ENCODE measurements at places on chromosomes 3 and 15.
A peak's percentile ranks its signal among the peaks of the same experiment; 100 is the strongest.

DNA sequence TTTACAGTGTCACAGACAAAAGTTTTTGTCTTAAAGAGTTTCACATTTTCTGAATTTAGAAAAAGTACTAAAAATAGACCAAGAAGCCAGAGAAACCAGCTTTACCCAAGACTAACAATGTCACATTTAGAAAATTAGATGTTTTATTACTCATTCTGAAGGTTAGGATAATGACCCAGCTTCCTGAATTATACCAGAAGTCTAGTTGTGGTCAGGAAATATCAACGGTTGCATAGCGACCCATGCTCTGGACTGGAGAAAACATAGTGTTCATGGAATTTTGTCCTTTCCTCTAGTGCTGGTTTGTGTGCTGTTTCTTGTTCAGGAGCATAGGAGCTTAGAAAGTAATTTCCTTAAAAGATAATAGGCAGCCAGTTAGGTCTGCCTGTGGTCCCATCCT lies 59.0 kb downstream of the DPPA2 start:
- no peak for DNase-seq

GRCh38 chr3:177463863-177464262 lies 266.6 kb upstream of the TBL1XR1 start:
- no peak for DNase-seq

- no peak for DNase-seq
These were observed 29.1 kb upstream of the MTMR10 start for GRCh38 chr15:31020542-31020941.

GRCh38 chr3:127746400-127747057 lies 73.8 kb downstream of the ABTB1 start:
- peak; percentile 68 for DNase-seq

DNA sequence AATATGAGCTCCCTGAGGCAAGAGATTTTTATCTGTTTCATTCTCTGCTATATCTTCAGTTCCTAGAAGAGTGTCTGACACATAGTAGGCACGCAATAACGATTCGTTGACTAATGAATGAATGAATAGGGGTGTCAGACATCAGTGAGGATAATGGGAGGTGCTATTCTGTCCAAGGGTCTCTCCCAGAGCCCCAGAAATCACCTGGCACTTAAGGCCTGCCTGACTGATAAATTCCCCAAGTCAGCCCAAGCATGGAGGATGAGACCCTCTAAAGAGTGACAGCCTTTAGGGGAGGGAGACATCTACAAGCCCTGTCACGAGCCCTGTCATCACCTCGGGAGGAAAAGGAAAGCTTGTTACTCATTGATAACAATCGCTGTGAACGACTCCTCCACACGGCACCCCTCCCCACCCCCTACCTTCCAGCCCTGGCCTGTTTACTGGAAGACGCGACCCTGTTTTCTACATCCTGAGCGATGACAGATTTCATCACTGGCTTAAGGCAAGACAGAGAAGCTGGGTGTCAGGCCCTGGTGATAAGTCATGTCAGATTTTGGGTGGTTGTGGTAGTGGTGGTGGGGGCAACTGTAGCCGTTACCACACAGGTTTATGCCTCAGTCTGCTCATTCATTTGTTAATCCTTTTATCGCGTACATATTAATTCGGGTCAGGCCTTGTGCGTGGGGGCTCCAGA lies 23.1 kb downstream of the BHLHE40 start:
- no peak for DNase-seq

GRCh38 chr3:135759651-135760050 lies 205.9 kb upstream of the PPP2R3A start:
- DNase-seq: no peak

DNA sequence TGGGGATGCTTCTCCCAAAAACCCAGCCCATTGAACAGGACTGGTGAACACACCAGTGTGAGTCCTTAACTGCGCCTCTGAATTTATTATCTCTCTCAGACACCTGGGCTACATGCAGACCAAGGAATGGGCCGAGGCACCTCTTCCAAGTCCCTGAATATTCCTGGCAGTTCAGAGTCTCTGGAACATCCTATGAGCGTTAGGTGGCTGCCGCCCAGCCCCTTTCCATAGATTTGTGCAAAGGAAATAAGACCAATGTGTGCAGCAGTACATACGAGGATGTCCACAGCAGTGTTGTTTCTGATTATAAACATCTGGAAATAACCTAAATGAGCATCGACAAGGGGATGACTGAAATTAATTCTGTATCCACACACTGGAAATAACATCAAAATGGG lies 104.9 kb upstream of the RPL32 start:
- no peak for DNase-seq

- no peak for DNase-seq
These were observed at the start of gene SLC28A2 for GRCh38 chr15:45251888-45252287. SLC28A2 (plus strand) TSS chr15:45252234; CDS start chr15:45253216, 982 bp downstream.

GRCh38 chr3:131072845-131073244 lies 46.2 kb downstream of the NEK11 start:
- no peak for DNase-seq

- DNase-seq: no peak
These were observed 1.9 kb downstream of the STIMATE start for GRCh38 chr3:52895418-52895817.

DNA sequence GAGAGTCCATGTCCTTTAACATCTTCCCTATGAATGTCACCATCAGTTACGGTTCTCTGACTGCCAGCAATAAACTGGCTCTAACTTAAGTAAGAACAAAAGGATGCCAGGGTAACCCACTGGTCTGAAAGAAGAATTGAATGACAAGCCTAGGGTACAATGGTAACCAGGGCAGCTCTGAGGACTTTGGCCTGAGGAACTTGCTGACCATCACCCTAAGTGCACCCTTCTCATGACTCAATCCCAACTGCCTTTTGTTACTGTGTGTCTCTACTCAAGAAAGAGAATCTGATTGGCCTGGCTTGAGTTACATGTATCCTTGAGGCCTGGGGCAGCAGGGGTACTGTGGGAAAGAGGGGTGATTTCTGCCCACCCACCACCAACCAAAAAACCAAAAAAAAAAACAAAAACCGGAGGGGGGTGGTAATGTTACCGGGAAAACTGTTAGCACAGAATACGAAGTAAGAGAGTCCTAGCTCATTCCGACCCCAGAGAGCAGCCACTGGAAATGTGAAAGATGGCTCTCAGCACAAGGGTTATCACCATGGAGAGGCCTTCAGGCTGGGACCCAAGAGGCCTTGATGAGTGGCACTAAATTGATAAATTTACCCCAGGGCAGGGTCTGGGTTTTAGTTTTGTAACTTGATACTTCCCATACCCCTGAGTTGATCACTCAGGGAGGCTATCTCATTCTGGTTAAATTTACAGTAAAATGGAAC lies 9.3 kb upstream of the SLC28A1 start:
- no peak for DNase-seq

- DNase-seq: no peak
These were observed 47.5 kb downstream of the RYR3 start for GRCh38 chr15:33358306-33358705.

GRCh38 chr15:79209690-79210089 lies 72.8 kb upstream of the ANKRD34C start:
- no peak for DNase-seq

DNA sequence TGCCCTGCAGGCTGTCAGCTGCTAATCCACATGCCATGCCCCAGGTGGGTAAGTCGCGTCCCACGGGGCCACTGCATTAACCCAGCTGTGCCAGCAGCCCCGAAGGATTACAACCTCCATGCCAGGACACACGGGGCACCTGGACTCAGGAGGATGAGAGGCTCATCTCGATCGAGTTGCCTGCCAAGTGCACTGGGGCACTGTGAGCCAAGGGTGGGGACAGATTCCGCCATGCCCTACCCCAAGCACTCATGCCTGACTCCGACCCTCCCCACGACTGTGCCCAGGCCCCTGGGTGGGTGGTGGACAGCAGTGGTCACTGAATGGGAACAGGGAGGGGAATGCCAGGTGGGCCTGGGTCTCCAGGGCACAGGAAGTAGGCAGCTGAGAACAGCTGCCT lies 20.7 kb upstream of the SNRPA1 start:
- no peak for DNase-seq

DNA sequence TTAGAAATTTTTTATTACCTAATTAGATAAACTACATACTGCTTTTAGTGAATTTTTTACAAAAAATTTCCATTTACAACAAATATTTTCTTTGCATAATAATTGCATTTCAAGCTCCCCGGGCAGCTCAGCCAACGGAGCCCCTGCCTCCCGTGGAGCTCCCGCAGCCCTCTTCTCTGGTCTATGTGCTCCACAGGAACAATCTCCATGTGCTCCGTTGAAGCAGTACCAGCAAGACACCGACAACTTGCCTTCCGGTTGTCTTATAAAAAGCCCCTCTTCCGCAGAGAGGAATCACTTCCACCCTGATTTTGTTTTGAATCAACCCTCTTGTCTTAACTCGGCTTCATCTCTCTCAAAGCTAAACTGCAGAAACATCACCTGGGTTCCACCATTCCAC lies 46.9 kb upstream of the CHD2 start:
- no peak for DNase-seq

GRCh38 chr15:92521624-92522008 lies 127.9 kb downstream of the ST8SIA2 start:
- DNase-seq: peak; percentile 71

DNA sequence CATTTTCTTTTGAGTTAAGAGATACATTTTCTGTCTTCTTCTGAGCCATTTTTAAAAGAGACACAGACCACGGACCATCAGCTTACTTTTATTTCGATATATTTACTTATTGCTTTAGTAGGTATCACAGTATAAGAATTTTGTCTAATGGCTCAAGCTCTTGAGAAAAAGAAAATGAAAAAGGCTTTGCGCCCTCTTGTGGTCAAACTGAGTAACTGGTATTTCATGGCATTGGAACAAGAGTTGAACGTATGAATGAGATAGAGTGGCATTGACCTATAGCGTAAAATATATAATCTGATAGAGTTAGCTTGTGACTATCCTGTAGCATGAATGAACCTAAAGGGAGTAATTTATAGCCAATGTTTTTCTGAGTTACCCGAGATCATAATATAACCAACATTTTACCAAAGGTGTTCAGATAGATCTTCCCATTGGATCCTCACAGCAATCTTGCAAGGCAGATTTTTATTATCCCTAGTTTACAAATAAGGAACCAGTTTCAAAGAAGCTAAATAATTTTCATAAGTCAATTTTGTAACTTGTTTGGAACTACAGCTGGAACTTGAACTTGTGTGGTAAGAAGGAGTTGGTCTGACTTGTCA lies 154.6 kb downstream of the POLR2M start:
- peak; percentile 50 for DNase-seq

- no peak for DNase-seq
These were observed 116.3 kb downstream of the CLSTN2 start for GRCh38 chr3:140051019-140051957.

- no peak for DNase-seq
These were observed 148.8 kb upstream of the NDN start for GRCh38 chr15:23835953-23836352.

GRCh38 chr3:55647670-55648069 lies 160.6 kb upstream of the WNT5A start:
- DNase-seq: no peak

DNA sequence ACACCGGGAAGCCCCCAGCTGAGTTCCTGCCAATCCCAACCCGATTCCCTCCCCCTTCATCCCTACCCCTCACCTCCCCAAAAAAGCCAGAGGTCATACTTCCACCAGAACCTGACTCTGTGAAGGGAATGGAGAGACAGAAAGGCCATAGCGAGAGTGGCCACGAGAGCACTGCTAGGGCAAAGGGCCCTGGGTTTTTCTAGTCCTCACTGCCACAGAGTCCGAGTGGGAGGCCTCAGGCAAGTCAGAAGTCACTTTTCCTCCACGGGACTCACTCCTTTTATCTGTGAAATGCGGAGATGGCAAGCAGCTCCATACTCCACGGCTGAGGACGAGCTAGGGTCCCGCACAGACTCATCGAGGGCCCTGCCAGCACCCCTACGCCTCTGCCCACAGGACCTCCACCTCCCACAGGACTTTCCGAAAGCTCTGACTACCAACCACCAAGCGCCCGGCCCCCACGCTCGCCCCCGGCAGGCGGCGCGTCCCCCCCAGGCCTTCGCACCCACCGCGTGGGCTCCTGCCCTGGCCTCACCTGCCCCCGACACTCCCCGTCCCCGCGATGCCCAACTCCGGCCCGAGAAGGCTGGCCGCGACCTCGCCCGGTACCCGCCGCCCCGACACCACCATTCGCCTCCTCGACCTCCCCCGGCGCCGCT lies 792 bp downstream of the ATP13A3 start:
- peak; percentile 53 for DNase-seq

GRCh38 chr15:75578173-75578947 lies 755 bp downstream of the PTPN9 start:
- DNase-seq: no peak

GRCh38 chr3:105515372-105515771 lies 148.7 kb downstream of the ALCAM start:
- no peak for DNase-seq

GRCh38 chr3:196609343-196609775 lies 30.1 kb upstream of the NRROS start:
- DNase-seq: peak; percentile 91

GRCh38 chr3:183411216-183411922 lies 17.1 kb downstream of the MCF2L2 start:
- DNase-seq: no peak

DNA sequence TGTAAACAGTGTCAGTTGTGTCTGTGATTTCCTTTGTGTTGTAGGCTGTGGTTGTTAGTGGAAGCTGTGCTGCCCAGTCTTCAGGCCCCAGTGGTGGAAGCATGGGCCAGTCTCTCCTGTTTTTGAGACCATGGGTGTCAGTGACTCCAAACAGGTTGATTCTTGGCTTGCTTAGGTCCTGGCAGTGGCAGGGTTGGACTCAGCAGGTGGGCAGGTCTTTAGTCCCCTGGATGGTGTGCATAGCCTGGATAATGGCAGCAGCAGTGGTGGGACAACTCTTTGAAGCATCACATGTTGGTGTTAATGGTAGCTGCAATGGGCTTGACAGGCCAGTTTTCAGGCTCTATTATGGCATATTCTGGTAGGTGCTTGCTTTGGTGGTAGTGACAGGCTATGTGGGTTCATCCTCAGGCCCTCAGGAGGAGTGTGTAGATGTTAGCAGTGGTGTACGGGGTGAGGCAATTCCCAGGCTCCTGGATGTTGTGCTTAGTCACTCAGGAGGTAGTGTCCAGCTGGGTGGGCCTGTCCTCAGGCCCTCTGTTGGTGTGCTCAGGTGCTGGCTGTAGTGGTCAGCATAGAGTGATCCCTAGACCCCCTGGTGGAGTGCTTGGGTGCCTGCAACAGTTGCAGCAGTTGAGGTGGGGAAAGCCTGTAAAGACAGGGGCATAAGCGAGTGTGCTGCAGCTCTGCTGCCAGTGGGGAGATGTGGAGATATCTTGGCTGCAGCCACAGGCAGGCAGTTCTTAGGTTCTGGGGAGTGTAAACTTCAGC lies 596.7 kb downstream of the PDCD6IP start:
- DNase-seq: peak; percentile 12

- no peak for DNase-seq
These were observed 36.5 kb downstream of the GOLGA6L10 start for GRCh38 chr15:82312586-82313349.

DNA sequence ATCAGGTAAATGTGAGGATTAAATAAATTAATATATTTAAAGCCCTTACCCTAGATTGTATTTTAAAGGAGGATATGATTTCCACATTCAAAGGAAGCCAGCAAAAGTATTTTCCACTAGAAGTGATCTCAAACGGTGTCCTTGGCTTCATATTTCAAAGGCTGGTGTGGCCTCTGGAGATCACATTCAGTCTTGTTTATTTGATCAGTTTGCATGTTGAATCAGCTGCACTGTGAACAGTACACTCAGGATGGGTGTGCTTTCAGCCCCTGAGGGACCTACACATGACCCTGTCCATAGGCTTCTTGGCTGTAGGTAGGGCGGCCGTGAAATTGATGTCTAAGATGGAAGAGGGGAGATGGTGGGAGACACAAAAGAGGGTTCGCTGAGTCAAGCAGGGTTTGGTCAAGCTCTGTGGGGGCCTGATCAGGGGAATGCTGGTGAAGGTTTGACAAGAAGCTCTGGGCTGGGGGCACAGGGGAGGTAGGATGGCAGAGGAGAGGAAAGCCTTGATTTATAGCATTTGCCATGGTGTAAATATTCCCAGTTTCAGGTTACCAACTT lies 21.9 kb downstream of the CYP8B1 start:
- DNase-seq: no peak
